Hematopoietic multipotent progenitor cell (in vitro differentiated cells): ENCODE measurements at places on chromosomes 5 and 9. TPM values are rescaled to one million over a fixed set of nuclear protein-coding genes. Genes with fewer than 3 reads are reported as not detected.

DNA sequence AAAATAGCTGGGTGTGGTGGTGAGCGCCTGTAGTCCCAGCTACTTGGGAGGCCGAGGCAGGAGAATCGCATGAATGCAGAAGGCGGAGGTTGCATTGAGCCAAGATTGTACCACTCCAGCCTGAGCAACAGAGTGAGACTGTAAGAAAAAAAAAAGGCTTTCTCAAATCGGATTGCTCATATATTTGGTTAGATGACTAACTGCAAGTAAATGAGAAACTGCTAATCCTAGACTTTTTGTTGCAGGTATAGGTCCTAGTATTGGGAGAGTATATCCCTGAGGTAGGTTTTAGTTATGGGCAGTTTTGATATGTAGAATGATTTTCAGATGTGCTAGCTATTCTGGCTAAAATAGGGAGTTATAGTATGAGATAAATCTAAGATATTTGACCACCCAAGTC is 944.8 kb downstream of the DNAH5 start:
- DNase-seq: no peak

KIF4B gene
- total RNA-seq: not detected

TTC16 gene
- total RNA-seq: under 0.01 TPM

GRCh38 chr5:15080219-15080618 is 208.6 kb upstream of the ANKH start:
- no peak for DNase-seq

DNA sequence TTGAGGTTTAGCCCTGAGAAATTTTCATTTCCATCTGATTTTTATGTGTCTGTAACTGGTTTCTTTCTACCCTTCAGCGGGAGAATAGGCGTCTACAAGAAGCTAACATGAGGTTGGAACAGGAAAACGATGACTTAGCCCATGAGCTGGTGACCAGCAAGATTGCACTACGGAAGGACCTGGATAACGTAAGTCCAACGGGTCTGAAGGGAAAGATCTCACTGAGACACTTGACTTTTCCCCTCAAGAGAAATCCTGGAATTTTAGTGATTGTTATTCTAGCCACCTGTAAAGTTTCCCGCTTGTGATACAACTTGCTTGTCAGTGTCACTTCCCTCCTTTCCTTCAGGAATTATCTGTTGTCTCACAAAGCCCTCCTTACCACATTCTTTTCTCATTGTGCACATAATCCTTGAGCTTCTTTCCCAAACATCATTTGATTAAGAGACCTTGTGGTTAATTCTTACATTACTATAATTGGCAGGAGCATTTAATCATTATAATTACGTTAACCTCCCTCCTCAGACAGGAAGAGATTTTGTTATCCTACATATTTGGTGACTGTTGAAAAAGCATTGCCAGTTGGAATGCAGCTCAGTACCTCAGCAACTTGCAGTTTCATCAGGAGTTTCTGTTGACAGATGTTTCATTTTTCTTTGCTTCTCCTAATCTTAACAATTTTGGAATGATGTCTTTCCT is 56.9 kb downstream of the GPR21 start:
- DNase-seq: no peak

STOM gene
- 88.3 TPM for total RNA-seq

CLTA gene
- total RNA-seq: 149 TPM

DNA sequence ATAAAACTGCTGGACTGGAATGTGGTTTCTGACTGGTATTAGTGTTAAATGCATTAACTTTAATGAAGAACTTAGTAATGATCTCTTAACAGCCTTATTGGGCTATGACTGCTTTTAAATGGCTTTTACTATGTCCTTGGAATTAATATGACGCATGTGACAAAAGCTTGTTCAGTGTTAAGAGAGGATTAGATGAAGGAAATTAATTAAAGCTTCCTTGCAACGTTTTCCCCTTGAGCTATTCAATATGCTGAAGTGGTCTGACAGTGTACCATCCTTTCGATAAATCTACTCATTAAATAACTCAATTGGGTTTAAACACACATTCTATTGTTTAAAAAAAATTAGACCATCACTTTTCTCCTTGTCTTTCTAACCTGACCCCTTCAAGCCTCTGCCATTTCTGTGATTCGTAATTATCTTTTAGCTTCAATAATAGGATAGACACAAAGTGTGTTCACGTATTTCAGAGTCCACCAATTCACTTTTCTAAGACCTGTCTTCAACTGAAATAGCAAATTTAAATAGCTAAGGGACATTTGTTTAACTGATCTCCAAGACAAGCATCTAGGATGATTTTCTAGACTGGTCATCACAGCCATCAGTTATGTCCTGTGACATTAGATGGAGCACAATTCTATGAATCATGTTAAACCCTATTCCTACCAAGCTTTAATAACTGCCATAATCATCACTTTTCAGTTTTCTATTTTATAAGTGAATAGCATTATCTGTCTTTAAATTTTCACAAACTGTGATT is 1258.0 kb upstream of the CDH9 start:
- no peak for DNase-seq

LCN15 gene
- total RNA-seq: not detected

DNA sequence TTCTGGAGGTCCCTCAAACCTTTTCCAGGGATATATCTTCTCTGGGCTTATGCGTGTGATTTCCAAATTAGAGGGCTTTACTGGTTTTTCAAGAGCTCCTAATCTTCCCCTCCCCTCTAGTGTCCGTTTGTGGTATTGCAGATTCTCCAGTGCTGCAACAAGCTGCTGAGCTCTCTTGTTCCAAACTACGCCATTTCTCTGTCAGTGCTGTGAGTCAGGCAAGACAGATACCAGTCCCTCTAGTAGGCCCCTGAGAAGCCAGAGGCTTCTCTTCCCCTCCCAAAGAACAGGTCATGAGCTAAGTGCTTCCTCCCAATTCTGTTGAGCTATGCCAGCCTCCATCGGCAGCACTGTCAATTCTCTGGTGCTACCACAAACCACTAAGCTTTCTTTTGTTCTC is 149.5 kb downstream of the FANCC start:
- DNase-seq: peak; percentile 16

DNA sequence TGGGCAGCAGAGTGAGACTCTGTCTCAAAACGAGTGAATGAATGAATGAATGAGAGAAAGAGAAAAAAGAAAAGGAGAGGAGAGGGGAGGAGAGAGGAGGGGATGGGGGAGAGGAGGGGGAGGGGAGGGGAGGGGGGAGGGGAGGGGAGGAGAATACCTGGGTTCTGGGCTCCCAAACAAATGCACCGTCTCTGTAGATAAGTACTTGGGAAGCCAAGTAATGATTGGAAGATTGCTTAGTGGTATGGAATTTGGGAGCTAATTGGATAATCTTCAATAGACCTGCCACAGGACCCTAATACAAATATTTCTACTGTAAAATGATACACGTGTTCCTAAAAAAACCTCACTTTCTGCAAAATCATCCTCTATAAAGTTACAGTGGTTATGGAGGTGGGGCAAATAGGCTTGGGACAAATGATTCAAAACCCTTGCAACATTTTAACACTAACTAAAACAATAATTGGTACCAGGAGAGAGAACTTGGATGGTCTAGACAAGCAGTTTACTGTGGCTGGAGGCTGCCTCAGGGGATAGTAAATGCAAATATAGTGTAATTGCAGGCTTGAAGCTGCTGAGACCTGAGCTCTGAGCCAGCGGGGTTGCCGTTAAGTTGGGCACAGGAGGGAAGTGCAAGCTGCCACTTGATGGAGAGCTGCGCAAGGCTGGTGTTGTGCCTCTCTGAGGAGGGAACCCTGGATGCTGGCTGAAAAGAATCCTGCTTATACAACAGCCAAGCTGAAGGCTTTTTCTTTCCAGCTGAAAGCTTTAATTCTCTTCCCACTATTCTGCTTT is 3.5 kb downstream of the HEMGN start:
- DNase-seq: no peak

GRCh38 chr9:16172796-16173195 is 620.0 kb downstream of the CCDC171 start:
- no peak for DNase-seq

UIMC1 gene
- 15.3 TPM for total RNA-seq

DNA sequence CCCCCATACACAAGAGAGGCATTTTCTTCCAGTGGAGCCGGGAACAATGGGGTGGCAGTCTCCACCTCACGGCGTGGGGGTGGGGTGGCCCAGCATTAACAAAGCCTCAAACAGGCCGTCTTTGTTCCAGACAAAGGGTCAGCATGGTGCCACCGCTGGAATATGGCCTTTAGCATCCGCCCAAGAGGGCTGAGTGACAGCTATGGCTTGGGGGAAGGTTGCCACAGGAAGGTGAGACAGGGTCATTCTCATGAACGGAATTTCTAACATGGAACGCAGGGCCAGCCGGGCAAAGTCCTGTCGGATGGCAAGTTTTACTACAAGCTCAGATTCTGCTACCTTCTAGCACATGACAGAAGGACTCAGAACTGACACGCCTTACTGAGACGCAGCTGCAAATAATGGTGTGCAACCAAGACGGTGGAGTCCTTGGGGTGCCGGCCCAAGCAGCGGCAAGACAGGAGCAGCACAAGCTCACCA is 64.0 kb downstream of the OTULIN start:
- DNase-seq: no peak

GRIA1 gene
- not detected for total RNA-seq

PPP2CA gene
- 234 TPM for total RNA-seq

- DNase-seq: no peak
Measured at GRCh38 chr9:117097761-117098160, 317.1 kb downstream of the ASTN2 start.

SLC36A2 gene
- under 0.01 TPM for total RNA-seq

DNA sequence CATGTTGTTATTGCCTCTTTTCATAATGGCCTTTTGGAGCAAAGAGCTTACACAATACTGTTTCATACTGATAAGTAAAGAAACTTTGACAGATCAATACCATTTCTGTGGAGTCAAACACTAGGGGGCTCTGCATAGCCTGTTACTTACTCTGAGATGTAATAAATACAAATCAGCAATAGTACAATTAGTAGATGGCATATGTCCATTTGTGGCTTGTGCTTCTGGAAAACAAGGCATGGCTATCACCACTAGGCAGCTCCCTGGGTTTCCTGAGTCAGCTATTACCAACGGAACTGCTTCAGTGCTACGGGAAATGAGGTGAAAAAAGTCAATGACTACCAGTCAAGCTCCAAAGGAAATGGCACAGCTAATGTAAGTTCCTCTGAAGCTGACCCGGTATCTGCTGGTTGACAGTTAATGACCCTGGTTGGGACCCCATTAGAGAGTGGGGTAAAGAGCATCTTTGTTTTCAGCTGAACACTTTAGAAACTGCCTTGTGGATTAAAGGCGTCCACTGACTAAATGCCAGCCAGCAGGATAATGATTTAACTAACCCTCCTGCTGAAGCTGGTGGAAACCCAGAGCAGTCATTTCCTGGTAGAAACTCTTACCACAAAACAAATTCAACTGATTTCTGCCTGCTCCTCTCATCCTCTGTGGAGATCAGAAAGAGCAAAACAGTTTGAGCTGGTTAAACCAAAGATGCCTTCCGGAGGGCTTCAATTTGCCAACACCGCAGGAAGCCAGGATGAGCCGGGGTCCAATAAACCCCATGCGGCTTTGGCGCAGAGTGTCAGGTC is 69.0 kb upstream of the FAM169A start:
- no peak for DNase-seq

ARID3C gene
- not detected for total RNA-seq

GRCh38 chr9:114031948-114032840 is 45.9 kb downstream of the AMBP start:
- DNase-seq: no peak

BAAT gene
- not detected for total RNA-seq
